ENCODE measurements at places on chromosomes 7 and 10.

GRCh38 chr7:51240868-51241267, 75.7 kb downstream of the COBL start:
- DNase-seq, result no peak

GRCh38 chr10:18424200-18424599, 227.2 kb downstream of the NSUN6 start:
- DNase-seq, result no peak

DNA sequence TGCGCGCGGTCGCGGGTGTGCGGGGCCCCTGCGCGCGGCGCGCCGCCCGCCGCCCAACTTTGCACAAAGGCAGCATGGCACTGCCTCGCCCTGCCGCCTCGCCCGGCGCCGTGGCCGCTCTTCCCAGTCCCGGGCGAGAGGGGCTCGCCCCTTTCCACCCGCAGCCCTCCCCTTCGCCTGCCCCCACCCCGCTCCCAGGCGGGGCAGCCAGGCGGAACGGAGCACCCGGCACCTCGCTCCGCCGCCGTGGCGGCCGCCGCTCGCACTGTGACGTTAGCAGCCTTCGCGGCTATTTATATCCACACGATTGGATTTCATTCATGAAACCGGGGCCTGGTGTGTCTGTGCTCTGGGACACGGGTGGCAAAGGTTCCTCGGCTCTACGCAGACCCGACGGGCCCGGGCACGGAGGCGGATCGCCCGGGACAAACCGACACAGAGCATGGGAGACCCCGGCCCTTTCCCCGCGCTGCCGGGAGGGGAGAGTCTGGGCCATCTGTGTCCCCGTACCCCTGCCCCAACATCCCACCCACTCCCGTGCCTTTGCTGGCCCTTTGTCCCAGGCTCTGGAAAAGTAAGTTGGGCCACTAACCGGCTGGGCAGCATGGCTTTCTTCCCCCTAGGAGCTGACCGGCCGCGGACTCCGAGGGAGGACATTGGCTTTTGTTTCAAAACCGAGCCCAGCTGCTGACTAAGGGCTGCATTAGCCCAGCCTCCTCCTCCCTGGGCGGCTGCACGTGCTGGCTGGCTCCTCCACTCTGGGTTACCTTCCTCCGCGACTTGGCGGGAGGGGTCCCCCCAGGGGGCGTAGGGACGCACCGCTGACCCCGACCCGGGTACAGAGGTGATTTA, at the start of gene RHOBTB1:
TSS of gene RHOBTB1 (minus strand) at position 128 of the 852 bp plus-strand sequence. CDS start 32,643 bp downstream, outside the sequence.
- DNase-seq, result peak; percentile 91

GRCh38 chr7:42278344-42278743, 41.3 kb upstream of the GLI3 start:
- no peak for DNase-seq

DNA sequence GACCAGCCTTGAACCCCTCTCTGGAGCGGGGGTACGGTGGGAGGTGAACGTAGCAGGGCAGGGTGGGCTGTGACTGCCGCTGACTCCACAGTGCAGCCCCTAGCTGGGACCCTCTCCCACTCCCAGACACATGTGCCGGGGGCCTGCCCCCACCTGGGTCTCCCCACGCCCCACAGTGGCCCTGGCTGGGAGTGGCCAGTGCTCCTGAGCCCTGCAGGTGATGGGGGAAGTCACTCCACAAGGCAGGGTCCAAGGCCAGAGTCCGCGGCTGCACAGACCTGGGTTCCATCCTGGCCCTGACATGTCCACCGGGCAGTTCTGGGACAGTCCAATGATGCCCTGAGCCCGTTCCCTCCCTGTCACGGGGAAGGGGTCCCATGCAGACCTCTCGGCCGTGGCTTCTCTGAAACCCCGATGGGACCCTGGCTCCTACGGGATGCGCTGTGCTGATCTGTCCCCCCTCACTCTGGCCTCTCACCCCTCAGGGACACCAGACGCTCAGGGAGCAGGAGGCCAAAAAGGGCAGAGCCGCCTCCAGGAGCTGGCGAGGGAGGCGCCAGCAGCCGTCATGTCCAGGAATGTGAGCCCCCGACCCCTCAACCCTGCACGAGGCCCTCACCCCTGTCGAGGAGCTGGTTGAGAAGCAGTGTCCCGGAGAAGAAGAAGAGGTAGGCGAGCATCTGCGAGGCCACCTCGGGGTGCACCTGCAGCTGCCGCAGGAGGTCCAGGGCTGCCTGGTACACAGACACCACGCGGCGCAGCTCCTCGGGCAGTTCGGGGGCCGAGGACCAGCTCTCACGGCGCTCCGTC, 40.4 kb downstream of the AP5Z1 start:
- no peak for DNase-seq

- DNase-seq, result no peak
These were observed 513.9 kb downstream of the GATA3 start for GRCh38 chr10:8568401-8568800.

GRCh38 chr10:50216894-50217293, 34.4 kb downstream of the ASAH2 start:
- no peak for DNase-seq

DNA sequence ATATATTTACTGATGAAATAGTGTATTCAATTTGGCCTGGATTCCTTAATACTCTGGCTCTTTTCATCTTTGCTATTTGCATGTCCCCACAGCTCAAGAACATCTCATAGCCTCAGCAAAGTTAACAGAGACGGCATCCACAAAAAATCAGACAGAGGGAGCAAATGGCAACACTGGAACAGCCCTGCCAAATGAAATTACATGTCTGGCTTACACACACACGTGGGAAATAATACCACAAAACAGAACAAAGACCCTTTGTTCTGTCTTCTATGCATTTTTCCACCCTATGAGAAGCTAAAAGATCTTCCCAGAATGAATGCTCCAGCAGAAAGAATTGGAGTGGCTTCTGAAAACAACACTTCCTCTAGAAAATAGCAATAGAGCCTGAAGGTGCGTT, 139.5 kb downstream of the ALOX5 start:
- peak; percentile 17 for DNase-seq

DNA sequence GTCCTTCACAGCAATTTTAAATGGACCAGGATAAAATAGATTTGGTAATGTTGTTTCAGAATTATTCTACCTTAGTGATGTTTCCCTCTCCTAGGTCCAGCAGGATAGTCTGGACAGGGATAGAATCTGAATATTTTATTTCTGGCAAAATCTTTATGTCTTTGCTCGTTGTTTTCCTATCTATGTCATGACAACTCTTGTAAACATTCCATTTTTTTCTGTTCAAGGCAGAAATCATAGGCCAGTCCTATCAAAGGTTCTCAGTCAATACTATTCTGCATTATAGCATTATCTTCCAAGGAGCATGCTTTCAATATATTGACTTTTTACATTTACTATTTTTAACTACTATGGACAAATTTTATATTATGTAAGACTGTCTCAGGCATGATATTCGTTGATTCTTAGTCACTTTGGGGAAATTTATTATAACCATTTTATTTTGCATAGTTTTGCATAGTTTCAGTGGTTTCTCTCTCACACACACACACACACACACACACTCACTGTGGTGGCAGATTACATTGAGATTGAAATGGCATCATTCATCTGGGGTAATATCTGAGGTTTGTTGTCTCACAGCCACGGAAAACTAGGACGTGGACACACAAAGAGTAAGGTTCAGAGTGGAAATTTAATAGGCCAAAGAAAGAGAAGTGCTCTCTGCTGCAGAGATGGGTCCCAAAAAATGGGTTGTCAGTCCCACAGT, 17.2 kb downstream of the TAS2R60 start:
- no peak for DNase-seq

DNA sequence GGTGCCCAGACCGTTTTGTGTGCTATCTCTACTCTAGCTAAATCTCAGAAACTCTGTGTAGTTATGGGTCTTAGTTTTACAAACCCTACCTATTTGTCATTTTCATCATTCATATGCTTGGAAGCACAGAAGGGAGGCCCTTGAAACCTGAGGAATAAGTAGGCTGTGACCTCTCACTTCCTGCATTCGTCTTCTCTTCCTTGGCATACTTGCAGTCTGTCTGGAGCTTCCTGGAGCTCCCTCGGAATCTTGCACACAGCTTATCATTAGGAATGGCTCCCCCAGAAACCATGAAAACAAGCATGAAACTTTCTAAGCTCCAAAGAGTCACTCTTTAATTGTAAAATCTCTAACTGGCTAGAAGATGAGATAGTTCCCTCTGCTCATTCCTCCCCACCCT, 376.9 kb upstream of the MYO3A start:
- DNase-seq, result no peak

DNA sequence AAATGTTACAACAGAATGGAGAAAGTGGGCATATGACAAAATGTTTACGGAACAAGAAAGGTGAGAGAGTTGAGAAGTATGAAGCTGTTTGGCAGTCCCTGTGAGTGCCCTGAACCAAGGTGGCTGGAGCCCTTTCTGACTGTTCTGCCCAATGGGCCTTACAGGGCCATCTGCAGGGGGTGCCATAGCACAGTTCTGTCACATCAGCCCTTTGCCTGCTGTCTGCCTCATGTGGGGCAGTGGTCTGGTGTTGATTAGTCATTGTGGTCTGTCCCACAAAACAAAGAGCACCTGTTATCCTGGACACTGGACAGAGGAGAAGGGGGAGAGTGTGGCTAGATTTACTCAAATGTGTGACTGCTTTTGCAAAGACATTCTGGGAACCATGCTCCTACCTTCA, 51.5 kb upstream of the OSBPL3 start:
- no peak for DNase-seq

DNA sequence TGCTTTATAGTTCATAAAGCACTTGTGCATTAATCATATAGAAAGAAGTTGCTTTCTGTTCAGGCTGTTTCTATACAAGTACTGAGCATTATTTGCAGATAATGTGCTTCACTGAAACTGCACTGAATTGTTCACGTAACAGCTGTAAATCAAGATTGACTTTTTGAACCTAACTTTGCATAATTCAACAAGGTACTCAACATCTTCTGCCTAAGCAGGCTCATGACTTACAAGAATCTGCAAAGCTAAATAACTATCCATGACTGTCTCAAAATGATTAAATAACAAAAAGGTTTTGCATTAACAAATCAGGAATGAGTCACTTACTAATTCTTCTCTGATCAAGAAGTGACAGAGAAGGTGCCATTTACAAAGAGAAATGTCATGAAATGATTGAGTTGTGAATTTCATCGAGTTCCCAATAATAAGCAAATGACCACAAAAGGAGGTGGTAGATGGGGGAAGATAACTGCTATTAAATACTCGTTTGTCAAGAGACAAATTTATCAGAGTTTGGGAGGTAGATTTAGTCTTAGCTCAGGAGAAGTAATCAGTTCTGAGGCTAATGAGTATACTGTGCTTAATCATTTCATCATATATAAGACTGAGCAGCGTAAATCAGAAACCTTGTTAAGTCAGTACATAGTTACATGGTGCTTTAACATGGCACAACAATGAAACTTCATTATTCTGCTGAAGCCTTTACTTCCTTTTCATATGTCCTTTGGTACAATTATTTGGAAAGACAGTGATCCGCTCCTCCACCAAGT, 161.3 kb upstream of the LRRN3 start:
- DNase-seq, result no peak

DNA sequence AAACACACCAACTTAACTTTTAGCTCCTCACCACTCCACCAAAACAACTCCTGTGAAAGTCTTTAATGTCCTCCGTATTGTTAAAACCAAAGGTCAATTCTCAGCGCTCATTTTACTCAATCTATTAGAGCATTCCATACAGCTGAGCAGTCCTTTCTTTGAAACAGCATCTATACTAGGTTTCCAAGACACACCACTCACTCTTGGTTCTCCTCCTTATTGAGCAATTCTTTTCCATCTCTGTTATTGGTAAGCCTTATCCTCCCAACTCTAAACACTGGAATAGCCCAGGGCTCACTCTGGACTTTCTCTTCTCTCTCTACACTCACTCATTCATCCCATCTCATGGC, 34.9 kb downstream of the COA1 start:
- no peak for DNase-seq

GRCh38 chr10:21675157-21675796, 141.2 kb downstream of the MLLT10 start:
- DNase-seq, result no peak

DNA sequence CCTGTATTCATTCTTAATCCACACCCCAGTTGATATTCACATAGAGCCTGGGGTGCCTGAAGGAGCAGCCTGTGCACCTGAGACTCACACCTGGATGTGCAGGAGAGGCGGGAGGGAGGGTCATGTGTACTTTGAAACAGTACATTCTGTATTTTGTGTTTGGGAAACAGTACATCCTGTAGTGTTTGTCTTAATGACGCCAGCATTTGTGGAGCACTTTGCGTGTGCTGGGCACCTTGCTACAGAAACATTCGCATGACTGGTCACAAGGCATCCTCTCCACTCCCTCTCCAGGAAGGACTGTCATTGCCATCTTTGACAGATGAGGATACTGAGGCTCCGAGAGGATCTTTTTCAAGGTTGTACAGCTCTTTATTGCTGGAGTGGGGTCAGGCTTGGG, 132.1 kb downstream of the TACC2 start:
- DNase-seq, result no peak

- no peak for DNase-seq
These were observed 17.0 kb downstream of the PNLIPRP3 start for GRCh38 chr10:116444527-116445142.

DNA sequence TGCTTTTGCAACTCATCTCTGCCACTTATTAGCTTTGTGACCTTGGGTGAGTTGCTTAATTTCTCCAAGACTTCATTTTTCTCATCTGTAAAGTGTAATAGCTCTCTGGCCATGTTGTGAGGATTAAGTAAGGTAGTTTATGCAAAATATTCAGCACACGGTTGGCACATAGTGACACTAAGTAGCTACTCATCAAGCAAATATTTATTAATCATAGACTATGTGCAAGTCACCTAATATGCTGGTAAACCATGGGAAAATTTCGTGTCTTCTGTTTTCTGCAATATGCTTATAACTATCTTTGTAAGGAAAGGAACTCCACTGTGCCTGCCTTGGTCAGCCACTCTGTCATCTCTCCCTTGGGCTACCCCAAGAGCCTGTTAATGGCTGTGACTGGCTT, 50.3 kb upstream of the EGR2 start:
- no peak for DNase-seq

GRCh38 chr7:37104822-37105518, 343.7 kb downstream of the ELMO1 start:
- DNase-seq, result no peak

DNA sequence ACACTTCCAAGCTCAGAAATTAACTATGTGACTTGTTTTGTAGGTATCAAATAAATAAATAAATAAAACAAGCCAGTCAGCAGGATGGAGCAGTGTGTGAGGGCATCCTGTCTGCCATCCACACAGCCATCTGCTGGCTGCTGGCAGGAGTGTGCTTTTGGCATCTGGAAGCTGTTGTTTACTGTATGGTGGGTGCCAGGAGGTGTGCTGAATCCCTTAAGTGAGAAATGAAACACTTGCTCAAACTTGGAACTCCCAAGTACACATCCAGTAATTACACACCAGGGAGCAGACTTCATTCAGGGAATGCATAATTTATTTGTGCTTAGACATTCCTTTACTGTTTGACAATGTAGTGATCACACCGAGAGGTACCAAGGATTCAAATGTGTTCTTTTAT, 16.9 kb upstream of the TAX1BP1 start:
- DNase-seq, result no peak

DNA sequence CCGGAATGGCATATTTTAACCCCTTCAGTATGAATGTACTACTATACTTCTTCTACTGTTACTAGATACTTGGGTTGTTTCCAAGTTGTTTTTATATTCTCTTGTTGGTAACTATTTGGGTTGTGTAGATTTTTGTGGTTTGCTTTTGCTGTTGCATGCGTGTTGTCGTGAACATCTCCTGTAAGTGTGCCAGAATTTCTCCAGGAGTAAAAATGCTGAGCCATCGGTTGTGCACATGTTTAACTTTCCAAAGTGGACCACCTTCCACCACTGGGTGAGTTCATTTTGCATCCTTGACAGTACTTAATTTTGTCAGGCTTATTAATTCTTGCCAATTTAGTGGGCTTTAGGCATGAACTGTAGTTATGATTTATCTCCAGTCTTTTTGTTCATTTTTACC, 47.9 kb downstream of the CSGALNACT2 start:
- no peak for DNase-seq

All from right hindlimb (tissue), 1 donor.